Lower leg skin (tissue), 4 donors: ENCODE measurements at places on chromosomes 6 and 20.

DNA sequence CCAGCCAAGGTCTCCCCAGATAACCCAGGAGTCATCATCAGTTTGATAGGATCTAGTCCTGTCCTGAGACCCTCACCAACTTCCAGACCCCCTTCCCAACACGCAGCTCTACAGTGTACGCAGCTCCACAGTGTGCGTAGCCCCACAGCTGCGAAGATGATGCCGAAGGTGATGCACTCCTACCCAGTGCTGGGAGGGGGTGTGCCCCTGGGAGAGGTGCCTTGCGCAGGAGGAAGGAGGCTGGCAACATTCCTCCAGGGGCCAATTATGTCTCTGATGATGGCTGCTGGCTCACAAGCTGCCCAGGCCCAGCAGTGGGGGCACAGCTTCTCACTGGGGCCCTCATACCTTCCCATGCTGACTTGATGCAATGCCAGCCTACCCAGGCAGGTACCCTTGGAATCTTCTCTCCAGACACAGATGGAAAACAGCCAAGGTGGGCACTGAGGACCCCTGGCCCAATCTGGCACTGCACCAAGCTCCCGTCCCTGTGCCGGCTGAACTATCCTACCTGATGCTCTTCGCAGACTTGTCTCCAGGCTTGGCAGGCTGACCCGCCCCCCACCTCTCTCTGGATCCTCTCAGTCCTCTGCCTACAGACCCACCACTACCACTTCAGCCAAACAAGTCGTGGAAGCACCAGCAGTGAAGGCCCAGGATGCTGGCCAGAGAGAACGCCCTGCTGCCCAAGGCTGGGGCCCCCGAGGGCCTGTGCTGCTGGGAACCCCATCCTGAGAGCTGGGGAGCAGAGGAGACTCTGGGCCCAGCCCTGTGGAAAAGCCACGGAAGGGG, 1.4 kb downstream of the ZNF512B start:
- DNase-seq, result peak; percentile 14

GRCh38 chr6:5278047-5278446, 16.7 kb downstream of the FARS2 start:
- DNase-seq, result no peak

GRCh38 chr6:80287607-80288006, 181.1 kb downstream of the BCKDHB start:
- no peak for DNase-seq

- DNase-seq, result no peak
Observed at GRCh38 chr6:2531426-2532215, 219.1 kb downstream of the MYLK4 start.

DNA sequence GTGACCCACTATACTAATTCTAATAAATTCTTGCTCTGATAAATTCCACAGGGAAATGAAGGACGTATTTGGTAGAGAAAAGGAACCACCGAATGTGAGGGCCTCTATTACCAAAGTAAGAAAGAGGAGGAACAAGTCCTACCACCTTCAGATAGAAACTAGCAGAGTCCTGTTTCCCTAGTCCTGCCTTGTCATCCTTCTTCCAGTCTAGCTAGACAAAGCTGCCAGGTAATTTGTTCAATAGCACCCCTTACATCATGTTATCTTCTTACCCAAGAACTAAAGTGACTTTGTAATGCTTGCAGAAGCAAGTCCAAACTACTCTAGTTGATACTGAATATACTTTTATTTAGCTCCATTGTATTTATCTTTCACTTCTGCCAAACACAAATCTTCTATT, 29.3 kb upstream of the FAM83B start:
- DNase-seq, result no peak

DNA sequence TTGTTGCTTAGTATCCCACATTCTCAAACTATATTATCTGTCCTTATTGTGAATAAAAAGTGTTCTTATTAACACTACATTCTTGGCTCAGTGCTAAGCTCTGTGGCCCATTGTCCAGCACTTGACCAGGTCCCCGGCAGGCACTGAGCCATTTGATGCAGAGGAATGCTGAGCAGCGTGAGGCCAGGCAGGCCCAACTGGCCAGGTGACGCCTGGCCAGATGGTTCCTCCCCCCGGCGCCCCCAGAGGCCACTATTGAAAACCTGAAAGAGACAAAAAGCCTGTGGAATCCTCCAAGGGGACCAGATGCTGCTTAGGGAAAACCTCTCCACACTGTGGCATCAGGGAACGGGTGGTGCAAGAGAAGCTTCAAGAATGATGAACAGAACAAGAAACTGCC, 597.5 kb upstream of the JAG1 start:
- DNase-seq, result no peak

DNA sequence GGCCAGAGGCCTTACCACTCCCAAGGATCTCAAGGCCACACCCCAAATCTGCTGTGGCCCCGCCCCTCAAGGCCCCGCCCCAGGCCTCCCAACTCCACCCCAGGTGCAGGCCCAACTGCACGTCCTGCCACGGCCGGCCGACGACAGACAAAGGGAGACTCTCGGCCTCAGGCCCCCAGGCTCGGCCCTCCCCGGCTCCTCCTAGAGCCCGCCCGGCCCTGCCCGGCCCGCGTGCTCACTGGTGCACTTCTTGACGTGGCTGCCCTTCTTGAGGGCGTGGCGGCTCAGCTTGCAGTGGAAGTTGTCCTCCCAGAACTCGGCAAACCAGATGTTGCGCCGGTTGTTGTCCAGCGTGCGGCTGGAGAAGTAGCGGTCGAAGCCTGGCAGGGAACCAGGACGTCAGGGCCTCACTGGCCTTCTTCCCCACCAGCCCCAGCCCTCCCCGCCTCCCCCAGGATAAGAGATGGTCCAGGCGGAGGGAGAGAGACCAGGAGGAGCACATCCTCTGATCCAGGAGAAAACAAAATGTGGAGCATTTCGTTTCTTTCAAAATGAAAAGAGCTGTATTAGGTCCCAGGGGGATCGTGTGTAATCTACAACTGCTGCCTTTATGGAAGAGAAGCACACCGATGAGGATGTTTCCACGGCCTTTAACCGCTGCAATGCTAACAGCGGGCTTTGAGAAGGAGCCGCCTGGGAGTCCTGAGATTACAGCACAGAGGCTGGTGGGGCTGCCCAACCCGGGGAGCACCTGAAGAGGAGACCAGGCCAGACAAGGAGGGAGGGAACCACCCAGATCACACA, 89.4 kb downstream of the GRM4 start:
- DNase-seq, result peak; percentile 89

GRCh38 chr6:131368198-131368911, 204.7 kb upstream of the ARG1 start:
- peak; percentile 20 for DNase-seq

DNA sequence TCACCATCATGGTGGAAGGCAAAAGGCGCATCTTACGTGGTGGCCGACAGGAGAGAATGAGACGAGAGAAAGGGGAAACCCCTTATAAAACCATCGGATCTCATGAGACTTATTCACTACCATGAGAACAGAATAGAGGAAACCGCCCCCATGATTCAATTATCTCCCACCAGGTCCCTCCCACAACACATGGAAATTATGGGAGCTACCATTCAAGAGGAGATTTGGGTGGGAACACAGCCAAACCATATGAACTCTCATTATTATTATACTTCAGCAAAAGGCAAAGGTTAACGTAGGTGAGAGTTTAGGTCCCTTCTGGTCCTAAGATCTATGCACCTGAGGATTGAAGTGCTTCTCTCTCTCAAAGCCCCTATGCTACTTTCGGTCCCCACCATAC, 2.4 kb upstream of the PFDN4 start:
- DNase-seq, result no peak

- no peak for DNase-seq
Observed at GRCh38 chr6:40395066-40395697, 192.0 kb downstream of the LRFN2 start.

DNA sequence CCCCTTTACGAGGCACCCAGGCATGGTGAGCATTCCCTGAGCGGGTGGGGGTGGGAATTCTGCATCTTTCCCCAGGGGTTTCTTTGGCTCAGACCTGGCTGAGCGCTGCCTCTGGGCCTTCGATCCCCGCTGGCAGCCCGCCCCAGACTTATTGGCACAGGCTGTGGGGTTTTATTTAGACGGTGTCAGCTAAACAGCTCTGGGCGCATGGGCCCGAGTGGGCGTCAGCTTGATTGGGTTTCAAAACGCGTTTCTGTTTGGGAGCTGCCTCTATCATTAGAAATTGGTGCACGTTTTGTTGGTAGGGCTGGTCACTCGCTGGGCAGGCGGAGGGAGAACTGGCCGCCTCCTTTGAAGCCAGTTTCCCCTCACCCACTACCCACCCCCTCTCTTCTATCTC, 21.0 kb downstream of the PMEPA1 start:
- DNase-seq, result no peak

DNA sequence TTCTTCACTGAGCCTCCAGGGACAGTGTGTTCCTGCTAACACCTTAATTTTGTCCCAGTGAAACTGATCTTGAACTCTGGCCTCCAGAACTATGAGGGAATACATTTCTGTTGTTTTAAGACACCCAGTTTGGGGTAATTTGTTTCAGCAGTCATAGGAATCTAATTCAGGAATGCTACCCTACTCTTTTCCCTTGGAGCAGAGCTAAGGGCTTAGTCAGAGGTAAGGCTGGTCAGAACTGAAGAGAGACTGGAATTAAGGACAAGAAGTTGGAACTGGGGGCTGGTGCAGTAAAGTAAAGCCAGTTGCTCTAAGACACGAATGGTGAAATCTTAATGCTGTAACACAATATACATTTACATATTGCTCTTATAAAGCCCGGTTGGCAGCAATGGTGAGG, 809.7 kb downstream of the MAFB start:
- no peak for DNase-seq

DNA sequence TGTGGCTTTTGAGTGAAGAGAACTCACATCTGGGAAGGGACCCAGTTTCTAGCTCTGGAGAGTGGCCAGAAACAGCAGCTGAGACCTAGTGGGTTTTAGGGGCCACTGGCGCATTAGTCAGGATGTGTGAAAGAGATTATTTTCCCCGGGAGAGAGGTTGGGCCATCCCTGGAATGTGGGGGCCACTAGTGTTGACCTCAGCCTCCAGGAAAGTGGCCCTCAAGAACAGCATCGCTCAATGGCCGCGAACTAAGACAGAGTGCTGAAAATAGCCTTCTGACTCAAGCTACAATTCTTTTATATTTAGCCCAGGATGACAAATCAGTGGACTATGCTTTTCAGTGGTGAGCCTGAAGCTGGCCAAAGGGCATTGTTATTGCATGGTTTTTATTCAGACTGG, 210.4 kb upstream of the RNF24 start:
- DNase-seq, result no peak

- no peak for DNase-seq
Observed at GRCh38 chr6:56448046-56448445, 194.6 kb downstream of the DST start.

DNA sequence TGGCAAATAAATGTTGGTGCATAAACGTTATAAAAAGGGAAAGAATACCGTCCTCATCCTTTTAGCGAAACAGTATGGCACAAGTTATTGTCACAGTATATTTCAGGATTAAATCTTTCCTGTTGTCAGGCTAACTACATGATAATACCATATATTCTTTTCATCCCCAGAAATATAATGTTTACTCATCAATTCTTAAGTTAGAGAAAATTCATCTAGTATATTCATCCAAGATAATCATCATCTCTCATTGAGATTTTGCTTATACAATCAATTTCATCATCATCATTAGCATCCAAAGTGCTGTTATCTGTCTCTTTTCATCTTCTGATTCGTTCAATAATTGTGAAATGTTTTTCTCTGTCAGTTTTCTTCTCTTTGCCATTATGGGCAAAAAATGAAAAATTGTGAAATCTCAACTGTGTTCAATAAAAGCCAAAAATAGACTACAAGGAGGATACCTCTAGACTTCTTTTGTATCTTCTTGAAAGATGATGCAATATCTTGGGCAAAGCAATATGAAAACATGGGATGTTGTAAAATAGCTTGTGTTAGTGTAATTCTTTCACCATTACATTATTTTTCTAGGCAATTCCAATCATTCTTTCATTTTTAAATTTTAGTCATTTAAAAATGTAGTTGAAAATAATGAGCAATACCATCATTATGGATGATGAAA, 2.6 kb downstream of the SPACA1 start:
- DNase-seq, result no peak

DNA sequence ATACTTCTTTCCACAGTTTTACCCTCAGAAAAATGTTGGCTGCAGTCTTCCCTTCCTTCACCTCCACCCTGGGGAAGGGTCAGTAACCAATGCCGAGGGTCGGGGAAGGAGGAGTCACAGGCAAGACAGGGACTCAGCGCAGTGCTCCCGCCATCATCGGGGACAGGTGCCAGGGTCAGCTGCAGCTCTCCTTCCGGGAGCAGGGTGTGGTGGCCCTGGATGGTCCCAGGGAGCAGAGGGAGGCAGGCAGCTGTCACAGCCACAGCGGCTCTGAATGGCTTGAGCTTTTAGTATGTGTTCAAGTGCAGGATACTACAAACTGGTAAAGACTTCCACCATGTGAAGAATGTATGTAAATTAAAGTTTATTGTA, 26.0 kb upstream of the PI16 start:
- no peak for DNase-seq

DNA sequence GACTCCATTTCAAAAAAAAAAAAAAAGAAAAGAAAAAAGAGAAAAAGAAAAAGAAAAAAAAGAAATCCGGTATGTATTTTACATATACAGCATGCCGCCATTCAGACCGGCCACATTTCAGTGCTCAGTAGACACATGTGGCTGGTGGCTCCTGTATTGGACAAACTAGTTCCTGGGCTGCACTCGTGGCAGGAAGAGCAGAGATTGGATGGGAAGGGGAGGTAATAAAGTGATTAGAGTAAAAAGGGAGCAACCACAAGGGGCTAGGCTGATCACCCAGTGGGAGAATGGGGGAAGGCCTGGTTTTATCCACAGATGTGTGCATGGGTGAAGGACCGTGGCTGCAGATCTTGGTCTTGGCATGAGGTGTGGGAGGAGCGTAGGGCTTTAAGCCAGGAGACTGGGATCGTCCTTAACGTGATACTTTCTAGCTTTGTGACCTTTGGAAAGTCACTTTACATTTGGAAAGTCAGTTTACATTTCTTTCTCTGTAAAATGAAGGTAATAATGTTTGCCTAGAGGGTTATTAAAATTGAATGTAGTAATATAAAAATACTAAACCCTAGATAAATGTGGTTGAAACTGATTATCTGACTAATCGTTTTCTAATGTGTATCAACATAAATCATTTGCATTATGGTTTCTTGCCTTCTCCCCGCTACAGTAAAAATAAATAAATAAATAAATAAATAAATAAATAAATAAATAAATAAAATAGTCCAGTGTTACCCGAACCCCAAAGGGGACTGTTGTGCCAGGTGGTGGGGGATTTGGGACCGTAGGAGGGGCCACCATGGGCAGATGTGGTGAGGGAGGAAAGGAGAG, 869 bp upstream of the TRIM15 start:
- no peak for DNase-seq

DNA sequence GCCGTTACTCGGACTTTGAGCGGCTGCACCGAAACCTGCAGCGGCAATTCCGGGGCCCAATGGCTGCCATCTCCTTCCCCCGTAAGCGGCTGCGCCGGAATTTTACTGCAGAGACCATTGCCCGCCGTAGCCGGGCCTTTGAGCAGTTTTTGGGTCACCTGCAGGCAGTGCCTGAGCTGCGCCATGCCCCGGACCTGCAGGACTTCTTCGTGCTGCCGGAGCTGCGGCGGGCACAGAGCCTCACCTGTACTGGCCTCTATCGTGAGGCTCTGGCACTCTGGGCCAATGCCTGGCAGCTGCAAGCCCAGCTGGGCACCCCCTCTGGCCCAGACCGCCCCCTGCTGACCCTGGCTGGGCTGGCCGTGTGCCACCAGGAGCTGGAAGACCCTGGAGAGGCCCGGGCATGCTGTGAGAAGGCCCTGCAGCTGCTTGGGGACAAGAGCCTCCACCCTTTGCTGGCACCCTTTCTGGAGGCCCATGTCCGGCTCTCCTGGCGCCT, 7.2 kb downstream of the SNX21 start:
- DNase-seq, result no peak

GRCh38 chr20:10828180-10828579, 154.4 kb upstream of the JAG1 start:
- DNase-seq, result no peak

GRCh38 chr6:138544501-138544900, 45.2 kb upstream of the NHSL1 start:
- DNase-seq, result no peak
